IMR-90 (cell line): ENCODE measurements at places on chromosomes 5 and 9.
A peak's percentile ranks its signal among the peaks of the same experiment; 100 is the strongest.

- no peak for DNase-seq
Measured at GRCh38 chr9:105357937-105358336, 89.9 kb upstream of the FSD1L start.

DNA sequence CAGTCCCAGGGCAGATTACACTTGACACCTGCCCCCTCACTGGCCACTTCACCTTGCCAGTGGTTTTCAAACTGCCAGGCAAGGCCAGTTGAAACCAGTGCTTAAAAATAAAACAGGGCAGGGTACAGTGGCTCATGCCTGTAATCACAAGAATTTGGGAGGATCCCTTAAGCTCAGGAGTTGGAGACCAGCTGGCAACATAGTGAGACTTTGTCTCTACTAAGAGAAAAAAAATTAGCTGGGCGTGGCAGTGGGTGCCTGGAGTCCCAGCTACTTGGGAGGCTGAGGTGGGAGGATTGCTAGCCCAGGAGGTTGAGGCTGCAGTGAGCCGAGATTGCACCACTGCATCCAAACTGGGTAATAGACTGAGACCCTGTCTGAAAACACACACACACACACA, 58.1 kb downstream of the ROPN1L start:
- no peak for DNase-seq

GRCh38 chr9:18778147-18778546, 254.9 kb downstream of the SAXO1 start:
- no peak for DNase-seq

DNA sequence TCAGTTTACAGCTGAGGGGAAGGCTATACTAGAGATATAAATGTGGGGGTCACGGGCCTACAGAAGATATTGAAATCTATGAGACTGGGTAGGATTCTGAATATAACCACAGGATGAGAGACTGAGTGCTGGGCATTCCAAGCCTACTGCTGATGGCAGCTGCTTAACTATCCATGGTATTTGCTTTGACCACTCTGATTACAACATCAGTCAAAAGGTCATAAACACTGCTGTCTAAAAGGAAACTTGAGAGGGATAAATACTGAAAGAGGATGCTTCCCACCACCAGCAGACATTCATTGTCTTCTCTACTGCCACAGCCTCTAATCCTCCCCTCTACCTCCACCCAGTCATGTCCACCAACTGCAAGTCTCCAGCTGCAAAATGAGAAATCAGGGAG, 3.8 kb downstream of the ZNF622 start:
- peak; percentile 94 for DNase-seq

DNA sequence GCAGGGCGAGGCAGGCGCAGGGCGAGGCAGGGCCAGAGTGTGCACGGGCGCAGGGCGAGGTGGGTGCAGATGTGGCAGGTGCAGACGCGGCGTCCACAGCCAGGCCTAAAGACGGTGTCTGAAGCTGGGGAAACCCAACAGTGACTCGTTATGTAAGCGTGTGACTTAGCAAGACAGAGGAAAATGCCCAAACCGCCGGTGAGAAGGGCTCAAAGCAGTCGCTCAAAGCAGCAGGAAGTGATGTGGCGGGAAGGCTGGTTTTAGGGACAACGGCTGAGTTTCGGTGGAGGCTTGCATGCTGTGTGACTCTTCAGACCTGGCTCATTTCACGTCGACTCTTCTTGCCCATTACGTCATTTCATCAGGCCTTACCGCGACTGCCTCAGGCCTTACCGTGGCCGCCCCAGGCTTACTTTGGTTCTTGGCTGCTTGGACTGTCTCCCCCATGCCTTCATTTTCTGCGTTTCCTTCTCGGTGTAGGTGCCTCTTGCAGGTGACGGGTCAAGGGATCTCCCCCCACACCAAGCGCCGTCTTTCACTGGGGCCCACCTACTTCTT, 50.5 kb upstream of the EXOC3 start:
- peak; percentile 58 for DNase-seq

- no peak for DNase-seq
Measured at GRCh38 chr5:123787635-123788034, 275.7 kb downstream of the CSNK1G3 start.

DNA sequence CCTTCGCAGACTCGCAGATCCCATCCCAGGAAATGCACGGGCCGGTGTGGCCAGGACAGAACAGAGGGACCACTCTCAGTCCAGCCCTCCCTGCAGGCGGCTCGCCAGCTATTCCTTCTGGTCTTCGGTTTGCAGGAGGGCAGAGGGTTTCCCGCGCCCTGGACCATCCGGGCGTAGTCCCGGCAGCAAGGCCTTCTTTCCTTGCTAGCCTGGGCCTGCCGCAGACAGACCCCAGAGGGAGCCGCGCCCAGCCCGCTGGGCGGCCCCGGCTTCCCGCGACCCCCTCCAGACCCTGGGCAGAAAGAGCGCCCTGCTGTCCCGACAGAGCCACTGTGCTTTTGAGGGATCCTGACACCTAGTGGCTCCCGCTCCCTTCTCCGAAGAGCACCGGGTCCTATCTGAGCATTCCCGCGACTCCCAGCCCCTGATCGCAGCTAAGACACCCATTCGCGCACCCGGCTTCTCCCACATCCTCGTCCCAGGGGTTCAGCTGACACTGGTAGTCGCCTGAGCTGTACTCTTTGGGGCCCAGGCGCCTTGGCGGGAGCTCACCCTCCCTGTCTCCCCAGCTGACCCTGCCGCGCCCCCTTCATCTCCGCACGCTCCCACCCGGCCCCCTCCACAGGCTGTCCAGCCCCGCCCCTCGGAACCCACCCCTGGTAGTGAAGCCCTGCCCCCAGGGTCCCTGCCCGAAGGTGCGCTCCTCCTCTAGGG, 1.1 kb downstream of the CFAP90 start:
- no peak for DNase-seq

GRCh38 chr5:1661311-1661710, 137.6 kb upstream of the LPCAT1 start:
- DNase-seq = no peak

DNA sequence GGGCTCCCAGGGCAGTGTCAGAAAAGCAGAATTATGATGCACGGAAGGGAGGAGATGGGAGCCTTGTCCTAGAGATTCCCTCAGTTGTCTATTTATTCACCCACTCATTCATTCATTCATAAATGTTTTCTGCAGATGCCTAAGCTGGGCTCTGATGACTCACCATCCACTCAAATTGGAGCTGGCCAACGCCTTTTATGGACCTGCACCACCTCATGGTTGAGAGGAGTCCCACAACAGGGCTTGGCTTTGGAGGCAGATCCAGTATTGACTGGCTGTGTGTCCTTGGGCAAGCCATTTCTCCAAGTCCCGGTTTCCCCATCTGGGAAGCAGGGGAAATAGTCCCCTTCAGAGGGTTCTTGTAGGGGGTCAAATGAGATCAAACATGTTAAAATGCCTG, 227.8 kb downstream of the MELK start:
- no peak for DNase-seq

GRCh38 chr5:153352685-153353219, 137.7 kb upstream of the GRIA1 start:
- DNase-seq = no peak

DNA sequence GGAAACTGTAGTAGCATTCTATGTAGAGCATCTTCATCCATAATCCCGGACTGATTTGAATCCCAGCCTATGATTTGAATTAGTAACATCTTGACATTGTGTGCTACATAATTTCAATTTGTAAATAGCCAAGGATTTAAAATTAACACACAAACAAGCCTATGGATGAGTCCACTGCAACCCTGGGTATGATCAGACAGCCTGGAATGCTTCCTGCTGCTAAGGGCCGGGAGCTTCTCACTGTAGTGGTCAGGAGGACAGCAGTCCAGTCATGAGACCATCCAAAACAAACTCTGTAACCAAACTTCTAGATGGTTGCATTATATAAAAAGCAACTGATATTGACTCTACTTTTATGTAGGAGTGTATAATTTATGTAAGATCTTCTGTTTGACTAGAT, 539.3 kb downstream of the MTRR start:
- no peak for DNase-seq

DNA sequence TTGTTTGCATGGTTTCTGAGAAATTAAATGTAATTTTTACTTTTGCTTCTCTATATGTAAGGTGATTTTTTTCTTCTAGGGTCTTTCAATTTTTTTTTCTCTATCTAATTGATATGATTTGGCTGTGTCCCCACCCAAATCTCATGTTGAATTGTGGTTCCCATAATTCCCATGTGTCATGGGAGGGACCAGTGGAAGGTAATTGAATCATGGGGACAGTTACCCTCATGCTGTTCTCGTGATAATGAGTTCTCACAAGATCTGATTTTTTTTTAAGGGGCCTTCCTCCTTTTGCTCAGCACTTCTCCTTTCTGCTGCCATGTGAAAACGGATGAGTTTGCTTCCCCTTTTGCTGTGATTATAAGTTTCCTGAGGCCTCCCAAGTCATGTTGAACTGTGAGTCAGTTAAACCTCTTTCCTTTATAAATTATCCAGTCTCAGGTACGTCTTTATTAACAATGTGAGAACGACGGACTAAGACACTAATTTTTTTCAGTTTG, 150.8 kb downstream of the MTRR start:
- DNase-seq = no peak

GRCh38 chr5:170161069-170161468, 55.4 kb downstream of the FOXI1 start:
- DNase-seq = no peak
